Hippocampal formation (tissue), 2 donors: ENCODE measurements at places on chromosomes 6 and 20.
A peak's percentile ranks its signal among the peaks of the same experiment; 100 is the strongest.

DNA sequence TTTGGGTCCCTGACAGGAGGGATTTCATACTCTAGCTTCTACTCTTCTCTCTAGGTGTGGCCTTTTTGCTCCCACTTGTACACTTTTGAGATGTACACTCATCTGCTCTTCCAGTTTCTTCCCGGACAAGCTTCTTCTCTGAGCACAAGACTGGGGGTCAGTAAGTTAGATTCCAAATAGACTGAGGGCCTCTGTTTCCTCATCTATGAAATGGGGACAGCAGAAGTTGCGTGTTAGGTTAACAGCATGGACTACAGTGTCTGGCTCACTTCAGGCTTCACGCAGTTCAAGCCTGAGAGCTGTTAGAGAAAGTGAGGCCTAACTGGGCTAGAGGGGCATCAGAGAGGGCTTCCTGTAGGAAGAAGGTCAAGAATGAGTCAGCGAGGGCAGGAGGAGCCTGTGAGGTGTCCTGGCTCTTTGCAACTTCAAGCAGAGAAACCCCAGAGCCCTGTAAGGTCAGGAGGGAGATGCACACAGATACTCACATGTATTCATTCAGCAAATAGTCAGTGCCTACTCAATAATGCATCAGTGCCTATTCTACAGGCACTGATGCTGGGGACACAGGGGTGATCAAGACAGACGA, 20.6 kb downstream of the XKR7 start:
- DNase-seq: no peak

DNA sequence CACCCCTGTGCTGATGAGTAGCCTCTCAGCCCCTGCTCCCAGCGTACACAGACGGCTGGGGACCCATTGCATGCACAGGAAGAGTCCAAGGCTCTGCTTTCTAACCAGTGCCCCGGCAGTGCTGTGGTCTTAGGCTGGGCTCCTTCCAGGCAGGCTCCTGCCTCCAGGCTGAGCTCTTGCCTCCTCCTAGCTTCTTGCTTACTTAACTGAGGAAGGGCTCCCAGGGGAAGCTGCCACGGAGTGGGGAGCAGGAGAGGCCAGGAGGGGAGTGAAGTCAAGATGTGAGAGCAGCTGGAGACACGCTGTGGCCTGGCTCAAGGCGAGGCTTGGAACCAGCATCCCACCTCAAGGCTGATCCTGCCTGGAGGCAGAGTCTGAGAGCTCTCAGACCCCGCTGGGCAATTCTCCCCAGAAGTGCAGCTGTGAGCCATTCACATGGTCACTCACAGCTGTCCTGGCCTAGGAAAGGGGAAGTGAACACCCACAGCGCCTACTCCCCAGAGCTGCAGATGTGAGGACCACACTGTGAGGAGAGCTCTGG, 141.0 kb downstream of the TBXT start:
- DNase-seq: no peak

GRCh38 chr6:66930559-66931290, 1223.7 kb upstream of the EYS start:
- DNase-seq: no peak

GRCh38 chr20:57960803-57961575, 251.2 kb upstream of the PMEPA1 start:
- DNase-seq: no peak

DNA sequence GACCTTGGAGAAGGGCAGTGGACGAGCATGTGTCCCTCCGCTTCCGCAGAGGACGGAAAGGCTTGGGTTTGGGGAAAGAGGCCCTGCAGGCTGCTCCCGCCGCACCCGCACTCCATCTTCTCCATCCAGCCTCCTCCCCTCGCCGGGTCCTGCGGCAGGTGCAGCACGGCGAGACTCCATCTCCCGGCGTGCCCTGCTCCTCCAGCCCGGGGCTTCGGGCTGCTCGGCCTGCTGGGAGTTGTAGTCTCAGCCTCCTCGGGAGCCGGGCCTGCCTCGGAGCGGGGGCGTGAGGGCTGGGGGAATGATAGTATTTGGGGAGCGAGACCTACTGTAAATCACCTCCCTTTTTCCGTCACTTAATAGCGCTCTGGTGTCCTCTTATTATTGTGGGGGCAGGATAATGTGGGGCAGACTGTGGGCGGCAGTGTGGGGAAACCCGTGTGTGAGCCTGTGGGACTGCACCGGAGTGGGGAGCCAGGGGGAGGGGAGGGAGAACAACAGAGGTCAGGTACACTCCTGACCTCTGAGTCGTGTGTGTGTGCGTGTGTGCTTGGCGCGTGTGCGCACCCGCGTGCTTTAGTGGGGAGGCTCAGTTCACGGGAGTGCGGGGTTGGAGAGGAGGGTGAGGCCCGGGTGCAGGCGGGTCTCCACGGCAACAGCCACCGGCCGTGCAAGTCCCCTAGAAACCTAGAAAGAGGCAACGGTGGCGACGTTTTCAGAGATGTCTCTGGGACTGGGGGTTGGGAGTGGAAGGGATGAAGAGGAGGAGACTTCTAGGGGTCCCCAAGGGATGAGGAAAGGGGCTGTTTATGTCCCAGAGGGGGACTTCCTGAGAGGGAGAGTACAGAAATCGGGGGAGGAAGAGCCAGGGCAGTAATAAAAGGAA, 4.1 kb downstream of the TTBK1 start:
- peak; percentile 78 for DNase-seq

GRCh38 chr20:15379681-15380296, 1042.4 kb upstream of the FLRT3 start:
- DNase-seq: no peak

- DNase-seq: no peak
Observed at GRCh38 chr6:164130151-164130550, 715.6 kb downstream of the QKI start.

GRCh38 chr6:143746202-143747119, 68.7 kb downstream of the PHACTR2 start:
- DNase-seq: no peak

- no peak for DNase-seq
Observed at GRCh38 chr6:11410539-11411307, 126.8 kb upstream of the TMEM170B start.

DNA sequence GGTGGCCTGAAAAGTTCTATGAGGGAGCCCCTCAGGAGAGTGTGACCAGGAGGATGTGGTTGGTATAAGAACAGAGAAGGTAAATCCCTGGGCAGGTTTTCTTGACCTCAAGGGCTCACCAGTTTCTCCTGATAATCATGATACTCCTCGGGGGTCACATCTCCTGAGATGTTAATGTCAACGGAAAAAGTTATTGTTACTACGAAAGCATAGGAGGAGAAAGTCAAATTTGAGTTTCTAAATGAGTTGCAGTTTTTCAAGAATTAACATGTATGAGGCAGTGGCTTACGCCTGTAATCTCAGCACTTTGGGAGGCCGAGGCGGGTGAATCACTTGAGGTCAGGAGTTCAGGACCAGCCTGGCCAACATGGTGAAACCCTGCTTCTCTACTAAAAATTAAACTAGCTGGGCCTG, 23.4 kb downstream of the MGME1 start:
- DNase-seq: no peak

- DNase-seq: no peak
Observed at GRCh38 chr20:45032276-45032675, 66.0 kb downstream of the STK4 start.

- DNase-seq: no peak
Observed at GRCh38 chr6:150672800-150673199, 73.1 kb downstream of the PLEKHG1 start.

DNA sequence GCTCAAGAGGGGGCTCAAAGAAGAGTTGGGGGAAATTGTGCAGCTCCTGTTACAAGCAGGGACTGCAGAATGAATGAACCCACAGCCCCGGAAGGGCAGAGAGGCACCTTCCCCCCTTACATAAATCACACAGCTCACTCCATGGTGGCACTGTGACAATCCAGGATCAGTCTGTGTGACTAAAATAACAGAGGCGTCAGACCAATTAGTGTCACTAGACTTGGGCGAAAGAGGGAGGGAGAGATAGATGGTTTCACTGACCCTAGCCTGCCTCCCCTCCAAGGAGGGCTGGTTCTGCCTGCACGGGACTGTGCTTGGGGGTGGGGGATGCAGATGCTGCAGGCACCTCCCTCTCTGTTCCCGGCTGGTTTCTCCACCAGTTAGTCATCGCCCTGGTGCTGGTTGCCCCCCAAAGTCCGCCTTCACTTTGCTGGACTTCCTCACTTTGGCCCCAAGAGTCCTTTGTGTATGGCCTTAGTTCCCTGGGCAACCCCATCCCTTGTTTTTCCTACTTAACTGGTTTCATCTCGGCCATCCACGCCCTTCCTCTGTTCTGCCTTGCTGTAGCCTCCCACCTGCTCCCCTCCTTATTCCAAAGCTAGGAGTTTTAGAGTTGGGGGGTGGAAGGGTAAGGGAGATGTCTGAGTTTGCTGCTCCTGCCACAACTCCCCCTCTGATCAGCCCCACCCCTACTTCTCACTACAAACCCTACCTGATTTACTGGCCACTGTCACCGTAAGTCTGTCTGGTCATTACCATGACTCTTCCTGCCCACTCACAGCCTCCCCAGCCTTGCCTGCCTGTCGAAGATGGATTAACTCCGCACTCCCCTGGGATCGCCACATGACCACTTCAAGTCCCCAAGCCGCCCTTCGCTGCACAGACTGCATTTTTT, 17.7 kb downstream of the CCDC167 start:
- no peak for DNase-seq

DNA sequence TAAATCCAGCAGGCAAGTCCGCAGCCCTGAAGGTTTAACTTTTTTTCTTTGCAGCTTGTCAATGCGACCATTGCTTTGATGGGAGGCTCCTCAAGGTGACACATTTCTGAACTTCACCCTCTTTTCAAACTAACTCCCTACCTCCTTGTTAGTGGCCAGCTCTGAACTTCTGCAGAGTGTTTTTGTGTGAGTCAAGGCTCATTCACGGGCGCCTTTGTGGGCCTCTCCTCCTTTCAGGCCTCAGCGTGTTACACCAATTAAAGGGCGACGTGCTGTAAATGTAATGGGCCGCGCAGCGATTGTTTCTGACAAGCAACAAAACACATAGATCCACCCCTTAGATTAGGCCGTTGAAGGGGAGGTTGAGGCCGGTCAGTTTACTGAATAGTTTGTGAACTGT, 45.5 kb upstream of the NR2E1 start:
- DNase-seq: no peak

GRCh38 chr6:37889486-37889885, 70.0 kb downstream of the ZFAND3 start:
- no peak for DNase-seq

GRCh38 chr6:30840935-30841643, 43.2 kb upstream of the DDR1 start:
- no peak for DNase-seq

DNA sequence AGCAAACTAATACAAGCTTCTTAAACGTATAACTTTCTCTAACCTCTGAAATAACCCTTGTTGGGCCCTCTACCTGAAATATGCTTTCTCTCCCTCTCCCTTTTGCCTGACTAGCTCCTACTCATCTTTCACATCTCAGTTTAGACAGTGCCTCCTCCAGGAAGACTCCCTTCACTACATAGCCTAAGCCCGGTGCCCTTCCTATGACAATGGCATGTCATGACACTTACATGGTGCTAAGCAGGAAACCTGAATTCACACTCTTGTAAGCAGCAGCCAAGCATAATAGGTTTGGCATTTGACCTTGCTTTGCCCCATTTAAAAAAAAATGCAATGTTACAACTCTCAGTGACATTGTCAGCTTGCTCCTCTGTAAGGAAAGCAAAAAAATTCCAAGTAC, 33.1 kb upstream of the FBXL4 start:
- DNase-seq: no peak

DNA sequence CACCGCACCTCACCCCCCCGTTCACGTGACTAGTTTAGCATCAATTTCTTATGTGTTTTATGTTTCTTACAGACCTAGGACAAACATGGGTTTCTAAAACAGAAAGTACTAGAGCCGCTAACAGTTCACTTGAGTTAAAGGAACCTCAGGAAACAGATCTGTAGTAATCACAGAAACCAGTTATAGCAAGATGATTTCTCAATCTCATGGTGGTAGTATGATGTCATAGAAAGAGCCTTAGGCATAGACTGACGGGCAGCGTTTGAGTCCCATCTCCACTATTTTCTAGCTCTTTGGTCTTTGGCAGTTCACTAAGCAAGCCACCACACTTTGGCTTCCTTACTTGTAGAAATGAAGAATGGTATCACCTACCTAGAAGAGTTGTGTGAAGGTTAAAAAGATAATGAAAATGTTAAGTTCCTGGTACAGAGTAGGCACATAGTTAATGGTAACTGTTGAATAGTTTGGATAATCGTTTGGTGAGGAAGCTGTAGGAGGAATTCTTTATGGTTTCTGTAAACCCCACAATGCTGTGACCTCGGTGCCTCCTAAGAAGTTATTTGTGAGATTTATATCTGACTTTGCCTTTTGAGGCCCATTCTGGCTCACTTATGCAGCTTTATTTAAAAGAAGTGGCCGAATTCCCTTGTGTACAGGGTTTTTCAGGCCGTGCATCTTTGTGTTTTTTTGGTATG, 21.3 kb downstream of the CTNNBL1 start:
- no peak for DNase-seq

DNA sequence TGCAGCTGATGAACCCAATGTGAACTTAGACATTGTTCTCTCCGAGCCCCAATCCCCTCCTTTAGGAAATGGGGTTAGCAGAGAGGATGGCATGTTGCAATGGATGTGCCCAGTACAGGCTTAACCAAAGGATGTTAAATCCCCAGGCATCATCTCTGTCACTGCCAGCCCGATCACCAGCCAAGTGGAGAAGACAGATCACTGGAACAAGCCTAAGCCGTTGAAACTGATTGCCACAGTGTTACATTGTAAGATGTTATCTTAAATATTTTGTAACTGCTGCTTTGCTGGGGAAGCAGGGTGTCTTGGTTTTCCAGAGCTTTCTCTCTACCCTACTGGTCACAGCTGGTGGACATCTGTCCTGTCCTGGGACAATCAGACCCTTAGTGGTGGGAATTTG, 783.4 kb upstream of the CHD6 start:
- DNase-seq: no peak

DNA sequence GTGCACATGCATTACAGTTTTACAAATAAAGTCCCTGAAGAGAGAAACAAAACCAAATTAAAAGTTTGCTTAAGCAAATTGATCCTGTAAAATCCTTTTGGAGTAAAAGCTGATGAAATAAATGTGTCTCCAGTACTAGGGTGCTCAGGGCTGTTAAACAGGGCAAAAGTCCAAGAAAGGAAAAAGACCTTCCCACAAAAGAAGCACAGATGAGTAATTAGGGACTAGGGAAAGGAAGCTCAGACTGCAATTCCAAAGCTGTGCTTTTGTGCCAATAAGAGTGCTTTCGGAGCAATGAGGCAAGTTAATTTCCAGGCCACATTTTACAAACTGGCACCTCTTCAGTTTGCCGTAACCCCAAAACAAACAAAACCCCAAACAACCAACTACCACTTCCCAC, 10.4 kb upstream of the RNF182 start:
- DNase-seq: no peak

GRCh38 chr6:143718472-143718871, 40.7 kb downstream of the PHACTR2 start:
- DNase-seq: no peak
